ENCODE measurements at places on chromosomes 7 and 10. TPM values are rescaled to one million over a fixed set of nuclear protein-coding genes. Genes with fewer than 3 reads are reported as not detected.

Gene LRRD1
- 0.19 TPM for total RNA-seq

GRCh38 chr7:889025-889390, 12.7 kb downstream of the GET4 start:
- no peak for DNase-seq

- no peak for DNase-seq
Measured at GRCh38 chr7:15218261-15218660, 315.7 kb upstream of the DGKB start.

DNA sequence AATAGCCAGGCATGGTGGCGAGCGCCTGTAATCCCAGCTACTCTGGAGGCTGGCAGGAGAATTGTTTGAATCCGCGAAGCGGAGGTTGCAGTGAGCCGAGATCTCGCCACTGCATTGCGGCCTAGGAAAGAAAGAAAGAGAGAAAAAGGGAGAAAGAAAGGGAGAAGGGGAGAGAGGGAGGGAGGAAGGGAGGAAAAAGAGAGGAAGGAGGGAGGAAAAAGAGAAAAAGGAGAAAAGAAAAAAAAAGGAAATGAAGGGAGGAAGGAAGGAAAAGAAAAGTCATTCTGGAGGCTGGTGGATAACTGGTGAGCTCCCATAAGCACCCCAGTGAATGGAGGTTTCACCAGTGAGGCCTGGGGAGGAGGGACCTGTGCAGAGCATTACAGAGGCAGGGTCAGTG, 7.6 kb upstream of the OGDHL start:
- no peak for DNase-seq

DNA sequence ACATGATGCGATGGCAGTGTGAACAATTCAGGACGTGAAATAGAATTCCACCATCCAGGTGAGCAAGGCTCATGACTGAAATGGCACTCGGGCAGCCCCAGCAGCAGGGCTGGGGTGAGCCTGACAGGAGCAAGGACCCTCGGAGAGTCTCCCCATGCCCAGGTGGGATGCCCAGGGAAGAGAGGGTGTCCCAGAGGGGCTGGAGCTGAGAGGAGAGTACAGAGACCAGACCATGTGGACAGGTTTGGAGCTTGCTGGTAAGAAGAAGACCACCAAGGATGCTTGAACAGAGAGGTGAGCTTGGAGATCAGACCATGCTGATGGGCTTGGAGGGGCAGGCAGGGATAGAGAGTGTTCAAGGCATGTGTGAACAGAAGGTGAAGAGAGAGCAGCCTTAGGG, 83.3 kb downstream of the RAMP3 start:
- no peak for DNase-seq

GRCh38 chr10:95755511-95756004, 405 bp upstream of the ENTPD1 start:
- peak; percentile 58 for DNase-seq

GRCh38 chr10:131399981-131400380, 88.5 kb upstream of the TCERG1L start:
- no peak for DNase-seq

DNA sequence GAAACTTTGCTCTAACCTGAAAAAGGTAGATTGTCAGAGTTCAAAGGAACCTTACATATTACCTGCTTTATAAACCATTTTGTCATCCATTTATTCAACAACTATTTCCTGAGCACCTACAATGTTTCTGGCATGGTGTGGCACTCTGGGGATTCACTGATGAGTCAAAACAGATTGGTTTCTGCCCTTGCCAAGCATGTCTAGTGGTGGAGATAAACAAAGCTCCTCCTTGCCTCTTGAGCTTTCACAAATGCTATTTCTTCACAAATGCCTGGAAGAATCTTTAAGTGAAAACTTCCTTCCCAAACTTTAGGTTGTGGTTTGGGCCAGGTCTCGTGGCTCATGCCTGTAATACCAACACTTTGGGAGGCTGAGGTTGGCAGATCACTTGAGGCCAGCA, 85.1 kb upstream of the RELN start:
- no peak for DNase-seq

Gene ARHGEF35
- total RNA-seq, result 5.4 TPM

Gene CPXM2
- total RNA-seq, result 98.3 TPM

DNA sequence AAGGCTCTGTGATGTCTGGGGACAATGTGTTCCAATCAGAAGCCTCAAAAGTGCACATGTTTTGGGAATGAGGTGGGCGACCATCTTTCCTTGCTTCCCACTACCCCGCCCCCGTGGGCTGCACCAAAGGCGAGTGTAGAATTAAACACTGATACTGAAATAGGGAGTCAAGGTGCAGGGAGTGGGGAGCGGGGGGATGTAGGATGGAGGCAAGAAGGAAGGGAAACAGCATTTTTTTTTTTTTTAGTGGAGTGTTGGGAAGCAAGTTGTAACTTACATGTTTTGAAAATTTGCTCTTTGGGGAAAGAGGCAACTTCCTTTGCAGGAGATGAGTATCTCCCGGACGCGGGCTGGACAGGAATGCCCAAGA, 484 bp upstream of the DLX5 start:
- DNase-seq, result no peak

Gene FAM20C
- 56.6 TPM for total RNA-seq

DNA sequence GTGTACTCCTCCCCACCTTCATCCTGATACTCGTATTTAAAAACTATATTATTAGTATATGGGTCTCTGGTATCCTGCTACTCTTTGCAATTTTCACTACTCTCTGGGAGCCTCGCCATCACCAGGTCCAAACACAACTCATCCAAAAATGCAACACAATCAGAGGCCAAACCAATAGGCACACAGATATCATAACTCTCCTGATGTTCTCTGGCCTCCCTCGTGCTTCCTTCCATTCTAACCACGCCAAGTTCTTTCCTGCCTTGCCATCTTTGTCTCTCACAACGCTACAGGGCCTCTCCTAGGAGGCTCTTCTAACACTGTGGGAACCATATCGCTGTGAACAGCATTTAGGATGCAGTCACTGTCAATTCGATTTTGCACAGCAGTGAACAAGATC, 7.3 kb downstream of the RHEB start:
- DNase-seq, result no peak

Gene HYAL4
- total RNA-seq, result not detected

DNA sequence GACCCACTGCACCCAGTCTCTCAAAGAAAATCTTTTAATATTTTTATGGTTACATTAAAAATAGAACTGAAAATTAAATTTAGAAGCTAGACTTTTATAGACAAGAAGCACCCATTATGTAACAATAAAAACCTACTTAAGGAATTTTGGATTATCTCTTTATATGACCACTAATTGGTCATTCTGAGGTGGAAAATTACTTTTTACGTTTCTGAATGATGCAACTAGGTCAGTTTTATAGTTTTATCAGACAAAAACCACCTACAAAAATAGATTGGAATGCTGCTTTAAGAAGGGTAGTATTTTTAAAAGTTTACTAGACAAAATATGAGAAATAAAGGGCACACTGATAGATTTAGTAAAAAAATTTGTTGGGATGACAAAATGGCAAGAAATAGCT, 16.5 kb downstream of the SYPL1 start:
- no peak for DNase-seq

DNA sequence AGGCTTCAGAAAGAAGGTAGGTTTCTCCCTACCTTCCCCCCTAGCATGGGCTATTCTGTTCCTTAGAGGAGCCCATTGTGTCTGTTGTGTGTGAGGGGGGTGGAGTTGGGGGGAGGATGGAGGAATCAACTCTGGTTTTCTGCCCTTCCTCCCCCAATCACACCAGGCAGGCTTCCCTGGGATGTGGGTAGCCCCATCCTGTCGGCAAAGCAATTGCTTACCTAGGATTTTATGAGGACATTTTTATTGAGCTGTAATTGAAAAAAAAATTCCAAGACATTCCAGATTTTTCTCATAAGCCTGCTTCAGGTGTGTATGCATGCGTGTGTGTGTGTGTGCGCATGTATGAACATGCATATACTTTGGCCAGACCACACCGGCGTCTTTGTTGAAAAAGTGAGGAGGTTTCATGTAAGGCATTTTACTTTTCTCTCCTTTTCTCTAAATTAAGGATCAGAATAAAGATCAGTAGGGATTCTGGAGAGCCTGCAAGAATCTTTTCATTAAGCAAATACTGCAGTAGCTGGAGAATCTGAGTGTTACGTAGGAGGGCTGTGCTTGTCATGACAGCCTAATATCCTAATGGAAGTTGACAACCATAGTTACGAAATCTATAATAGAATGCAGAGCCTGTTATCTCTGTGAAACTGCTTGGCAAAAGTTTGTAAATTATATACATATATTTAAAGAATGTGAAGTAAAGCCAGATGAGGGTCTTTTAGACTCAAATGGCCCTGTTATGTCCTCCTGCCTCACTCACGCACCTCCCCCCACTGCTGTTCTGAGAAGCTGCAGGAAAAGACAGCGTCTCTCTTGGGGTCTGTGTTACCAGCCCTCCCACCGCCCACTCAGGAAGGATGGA, 27.3 kb upstream of the SAMD8 start:
- no peak for DNase-seq

GRCh38 chr10:47458466-47459154, 25.3 kb downstream of the ANXA8 start:
- DNase-seq, result no peak

- DNase-seq, result no peak
Measured at GRCh38 chr10:112898540-112899390, 51.3 kb upstream of the TCF7L2 start.

DNA sequence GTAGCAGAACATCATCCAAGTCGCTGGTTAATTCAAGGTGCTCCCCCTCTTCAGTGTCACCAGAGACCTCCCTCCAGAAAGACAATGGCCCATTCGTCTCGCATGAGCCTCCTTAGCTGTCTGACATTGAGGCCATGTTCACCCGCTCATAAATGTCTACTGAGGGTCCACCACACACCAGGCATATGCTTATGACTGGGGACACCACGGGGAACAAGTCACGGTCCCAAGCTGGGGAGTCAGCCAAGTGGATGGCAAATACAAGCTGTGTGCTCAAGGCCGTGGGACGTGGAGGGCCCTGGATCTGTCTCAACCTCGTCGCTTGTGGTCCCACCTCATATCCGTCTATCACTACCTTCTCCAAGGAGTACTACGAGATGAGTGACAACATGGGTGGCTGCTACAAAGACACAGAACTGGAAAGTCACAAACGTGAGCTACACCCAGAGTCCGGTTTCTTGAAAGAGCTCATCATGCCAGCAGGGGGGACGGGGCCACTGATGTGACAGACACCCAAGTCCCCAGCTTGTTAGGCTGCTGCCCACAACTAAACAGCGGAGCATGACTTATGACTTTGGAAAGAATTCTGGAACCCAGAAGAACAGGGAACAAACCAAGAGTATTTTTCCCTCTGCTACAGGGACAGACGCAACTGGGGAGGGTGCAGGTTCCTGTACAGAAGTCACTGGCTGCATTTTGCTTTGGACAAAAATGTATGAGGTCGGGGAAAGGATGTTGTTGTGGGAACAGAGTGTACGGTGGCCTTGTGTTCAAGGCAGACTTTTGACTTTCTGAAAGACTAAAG, 189.6 kb downstream of the COBL start:
- DNase-seq, result no peak

DNA sequence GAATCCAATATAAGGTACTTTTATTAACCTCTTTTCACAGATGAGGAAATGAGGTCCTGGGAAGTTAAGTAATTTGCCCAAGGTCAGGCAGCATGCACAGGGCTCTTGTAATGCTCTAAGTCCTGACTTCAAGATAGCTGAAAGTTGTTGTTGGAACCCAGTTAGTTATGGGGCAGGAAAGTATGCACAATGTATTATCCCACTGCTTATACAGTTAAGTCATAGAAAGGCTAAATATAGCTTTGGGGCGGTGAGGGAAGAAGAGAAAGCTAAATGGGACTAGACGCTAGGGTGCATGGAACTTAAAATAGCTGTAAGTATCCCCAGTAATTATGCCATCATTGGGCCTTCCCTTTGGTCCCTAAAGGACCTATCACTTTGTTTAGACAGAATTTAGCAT, 9.2 kb downstream of the GLCCI1 start:
- no peak for DNase-seq

DNA sequence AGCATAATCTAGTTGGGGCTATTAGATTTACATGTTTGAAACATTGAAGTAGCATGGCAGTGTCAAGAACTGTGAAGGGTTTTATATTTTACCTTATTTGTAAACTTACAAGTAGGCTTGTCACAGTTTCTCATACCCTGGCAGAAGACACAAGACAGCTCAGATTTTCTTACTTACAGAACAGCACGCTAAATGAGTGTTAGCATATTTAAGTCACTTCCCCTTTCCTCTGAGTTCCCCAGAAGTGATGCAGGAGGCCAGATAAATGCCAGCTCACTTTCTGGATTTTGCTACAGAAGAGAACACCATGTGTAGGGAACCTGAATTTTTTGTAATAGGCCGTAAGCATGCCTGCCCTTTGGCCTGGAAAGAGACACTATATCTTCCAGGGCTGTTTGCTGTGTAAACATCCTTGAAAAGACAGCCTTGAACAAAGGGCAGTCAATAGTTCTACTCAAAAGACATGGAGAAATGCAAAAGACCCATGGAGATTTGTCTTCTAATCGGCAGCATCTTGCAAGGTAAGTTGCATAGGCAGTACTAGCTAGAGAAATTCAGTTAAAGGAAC, 279.1 kb downstream of the PHF14 start:
- DNase-seq, result no peak

Gene WDR86
- total RNA-seq, result 4.1 TPM

GRCh38 chr10:124648738-124649137, 95.4 kb downstream of the FAM53B start:
- no peak for DNase-seq

Gene TUBB8
- total RNA-seq, result not detected

DNA sequence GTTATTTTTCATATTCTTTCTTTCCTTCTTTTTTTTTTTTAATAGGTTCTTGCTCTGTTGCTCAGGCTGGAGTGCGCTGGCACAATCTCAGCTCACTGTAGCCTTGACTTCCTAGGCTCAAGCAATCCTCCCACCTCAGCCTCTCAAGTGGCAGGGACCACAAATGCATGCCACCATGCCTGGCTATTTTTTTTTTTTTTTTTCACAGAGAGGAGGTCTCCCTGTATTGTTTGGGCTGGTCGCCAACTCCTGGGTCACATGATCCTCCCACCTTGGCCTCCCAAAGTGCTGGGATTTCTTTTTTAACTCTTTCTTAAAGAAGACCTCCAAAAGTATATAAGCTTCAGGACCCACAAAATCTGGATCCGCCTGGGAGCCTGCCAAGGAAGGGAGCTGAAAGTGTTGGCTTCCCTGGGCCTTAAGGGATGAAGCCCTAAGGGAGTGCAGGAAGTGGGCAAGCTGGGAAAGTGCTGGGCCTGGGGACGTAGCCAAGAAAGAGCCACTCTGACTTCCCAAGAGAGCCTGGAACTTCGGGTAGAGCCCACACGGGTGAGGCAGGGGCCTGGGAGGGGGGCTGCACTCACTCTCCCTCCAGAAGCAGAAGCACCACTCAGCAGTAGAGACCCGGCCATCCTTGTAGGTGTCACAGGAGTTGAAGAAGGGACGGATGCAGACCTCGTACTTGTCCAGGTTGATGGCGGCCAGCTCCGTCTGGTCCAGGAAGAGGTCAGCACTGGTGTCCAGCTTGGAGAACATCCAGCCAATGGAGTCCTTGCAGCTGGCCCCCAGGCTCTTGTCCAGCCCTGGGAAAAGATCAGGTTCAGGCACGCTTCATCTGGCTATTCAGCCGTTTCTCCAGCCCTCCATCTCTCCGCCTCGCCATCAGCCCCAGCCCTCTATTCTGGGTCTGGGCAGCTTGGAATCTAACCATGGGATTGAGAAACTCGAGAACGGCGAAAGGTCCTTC, 21.8 kb downstream of the SPOCK2 start:
- no peak for DNase-seq

GRCh38 chr7:38052786-38053185, 125.3 kb upstream of the STARD3NL start:
- DNase-seq, result no peak

Gene TMEM184A
- total RNA-seq, result not detected

GRCh38 chr10:70142555-70142954, 3.9 kb downstream of the TYSND1 start:
- no peak for DNase-seq

All from posterior vena cava (tissue), 2 donors.